Transverse colon (tissue), 4 donors: ENCODE measurements at places on chromosomes 2 and 18. TPM values are rescaled to one million over a fixed set of nuclear protein-coding genes. Genes with fewer than 3 reads are reported as not detected.

- H3K27me3 ChIP-seq: no peaks in the 10 kb centered on the region
- peaks cover 5% of the 10 kb centered on the region for H3K4me1 ChIP-seq
- no peaks in the 10 kb centered on the region for H3K36me3 ChIP-seq
These were observed 20.9 kb upstream of the SMAD4 start for GRCh38 chr18:51009072-51009471.

- DNase-seq: no peak
- no peak overlapping the region for H3K27ac ChIP-seq
- no peaks in the 10 kb centered on the region for H3K27me3 ChIP-seq
- H3K4me1 ChIP-seq: no peaks in the 10 kb centered on the region
- no peak overlapping the region for H3K4me3 ChIP-seq
- H3K36me3 ChIP-seq: no peaks in the 10 kb centered on the region
These were observed 1834.7 kb upstream of the PIK3C3 start for GRCh38 chr18:40120356-40120755.

- H3K27me3 ChIP-seq: no peaks in the 10 kb centered on the region
- no peak overlapping the region for H3K27ac ChIP-seq
- H3K36me3 ChIP-seq: no peaks in the 10 kb centered on the region
- H3K4me3 ChIP-seq: no peak overlapping the region
These were observed 284.9 kb downstream of the OSR1 start for GRCh38 chr2:19073522-19073921.

GRCh38 chr2:43125090-43125998, 101.1 kb downstream of the ZFP36L2 start:
- DNase-seq: no peak
- no peak overlapping the region for H3K27ac ChIP-seq
- no peak overlapping the region for H3K4me3 ChIP-seq

BCL2L11 gene
- 35.9 TPM for total RNA-seq

CFAP53 gene
- 0.48 TPM for total RNA-seq

- H3K4me1 ChIP-seq: no peaks in the 10 kb centered on the region
- no peak for DNase-seq
- no peak overlapping the region for H3K27ac ChIP-seq
- H3K4me3 ChIP-seq: no peak overlapping the region
These were observed 258.9 kb upstream of the APCDD1 start for GRCh38 chr18:10195529-10195928.

GRCh38 chr2:38515155-38516074, 87.3 kb downstream of the HNRNPLL start:
- peak overlapping the region; percentile 0 for H3K4me3 ChIP-seq
- DNase-seq: peak; percentile 31
- peaks cover 6% of the 10 kb centered on the region for H3K4me1 ChIP-seq
- no peaks in the 10 kb centered on the region for H3K27me3 ChIP-seq

- no peak overlapping the region for H3K4me3 ChIP-seq
- no peak overlapping the region for H3K27ac ChIP-seq
- H3K36me3 ChIP-seq: no peaks in the 10 kb centered on the region
These were observed 43.7 kb downstream of the FRZB start for GRCh38 chr2:182822733-182823132.

GPBAR1 gene
- total RNA-seq: 3.0 TPM

- no peaks in the 10 kb centered on the region for H3K27me3 ChIP-seq
- H3K4me1 ChIP-seq: no peaks in the 10 kb centered on the region
- H3K27ac ChIP-seq: no peak overlapping the region
- no peak overlapping the region for H3K4me3 ChIP-seq
These were observed 177.8 kb upstream of the RGPD4 start for GRCh38 chr2:107648781-107649404.

DNA sequence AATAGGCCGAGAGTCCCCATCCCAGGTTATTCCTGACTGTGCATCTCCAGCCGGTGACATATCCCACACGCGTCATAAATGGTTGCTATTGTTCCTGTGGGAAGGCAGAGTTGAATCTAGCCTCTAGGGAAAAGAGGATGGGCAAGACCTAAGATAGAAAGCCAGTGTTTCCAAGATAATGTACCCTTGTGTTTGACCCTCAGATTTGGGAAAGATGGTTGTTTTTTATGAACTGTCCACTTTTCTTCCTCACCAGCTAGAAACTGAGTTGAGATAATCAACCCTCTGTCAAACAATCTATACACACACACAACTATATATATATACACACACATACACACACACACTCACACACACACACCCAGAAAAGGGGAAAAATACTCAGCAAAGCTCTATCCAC, 131.0 kb downstream of the PRKCE start:
- no peak overlapping the region for H3K4me3 ChIP-seq
- H3K27ac ChIP-seq: no peak overlapping the region
- peaks cover 4% of the 10 kb centered on the region for H3K4me1 ChIP-seq
